Keratinocyte (primary cell): ENCODE measurements at places on chromosomes 5 and 9.

DNA sequence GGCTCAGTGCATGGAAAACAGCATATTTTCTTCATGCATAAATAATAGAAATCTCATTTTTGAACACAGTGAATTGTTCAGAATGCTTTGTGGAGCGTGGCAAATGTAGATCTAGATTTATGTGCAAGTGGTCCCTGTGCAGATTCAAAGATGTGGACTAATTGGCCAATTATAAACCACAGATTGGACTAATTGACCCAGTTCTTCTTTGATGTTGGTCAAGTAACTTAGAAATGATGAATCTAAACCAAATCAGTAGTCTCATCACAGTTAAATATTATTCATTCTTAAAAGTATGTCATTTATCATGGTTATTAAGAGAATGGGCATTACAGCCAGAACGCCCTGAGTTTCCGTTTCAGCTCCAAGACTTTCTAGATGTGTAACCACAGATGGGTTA, 11.7 kb upstream of the PDE4D start:
- no peak for DNase-seq

GRCh38 chr9:7315116-7315515, 484.5 kb downstream of the DMAC1 start:
- no peak for DNase-seq

- DNase-seq: peak; percentile 33
Observed at GRCh38 chr9:89153232-89154017, 25.2 kb downstream of the SHC3 start.

- DNase-seq: no peak
Observed at GRCh38 chr5:53123702-53124101, 14.1 kb upstream of the MOCS2 start.

DNA sequence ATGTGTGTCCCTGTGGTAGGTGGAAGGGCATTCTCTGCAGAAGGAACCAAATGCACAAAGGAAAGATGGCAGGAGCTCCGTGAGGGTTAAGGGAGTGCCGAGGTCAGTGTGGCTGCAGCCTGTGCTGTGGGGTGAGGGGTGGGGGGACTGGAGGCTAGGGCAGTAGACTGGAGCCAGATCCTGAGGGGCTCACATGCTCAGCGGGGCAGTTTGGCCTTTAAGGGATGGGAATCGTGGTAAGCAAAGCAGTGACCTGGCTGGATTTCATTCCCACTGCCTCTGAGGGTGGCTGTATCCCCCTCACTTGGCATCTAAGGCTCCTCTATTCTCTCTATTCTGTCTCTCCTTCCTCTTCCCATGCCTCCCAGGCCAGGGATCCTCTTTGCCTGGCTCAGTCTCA, 15.6 kb downstream of the PITX1 start:
- no peak for DNase-seq

DNA sequence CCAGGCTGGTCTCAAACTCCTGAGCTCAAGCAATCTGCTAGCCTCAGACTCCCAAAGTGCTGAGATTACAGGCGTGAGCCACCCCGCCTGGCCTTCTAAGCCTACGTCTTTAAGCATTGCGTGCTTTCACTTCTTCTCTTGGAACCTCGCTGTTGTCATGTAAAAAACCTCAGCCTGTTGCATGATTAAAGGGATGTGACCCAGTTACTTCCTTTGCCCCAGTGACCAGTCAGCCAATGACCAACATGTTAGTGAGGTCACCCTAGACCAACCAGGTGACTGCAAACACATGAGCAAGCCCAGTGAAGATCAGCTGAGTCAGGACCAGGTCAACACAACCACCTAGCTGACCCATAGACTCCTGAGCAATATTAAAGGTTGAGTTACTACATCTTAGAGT, 10.5 kb downstream of the KIF4B start:
- DNase-seq: no peak

- no peak for DNase-seq
Observed at GRCh38 chr5:152607401-152608160, 202.5 kb upstream of the NMUR2 start.

GRCh38 chr9:116166713-116167112, 13.1 kb downstream of the PAPPA start:
- DNase-seq: no peak

GRCh38 chr9:87685871-87686519, 39.9 kb upstream of the CTSL start:
- no peak for DNase-seq

DNA sequence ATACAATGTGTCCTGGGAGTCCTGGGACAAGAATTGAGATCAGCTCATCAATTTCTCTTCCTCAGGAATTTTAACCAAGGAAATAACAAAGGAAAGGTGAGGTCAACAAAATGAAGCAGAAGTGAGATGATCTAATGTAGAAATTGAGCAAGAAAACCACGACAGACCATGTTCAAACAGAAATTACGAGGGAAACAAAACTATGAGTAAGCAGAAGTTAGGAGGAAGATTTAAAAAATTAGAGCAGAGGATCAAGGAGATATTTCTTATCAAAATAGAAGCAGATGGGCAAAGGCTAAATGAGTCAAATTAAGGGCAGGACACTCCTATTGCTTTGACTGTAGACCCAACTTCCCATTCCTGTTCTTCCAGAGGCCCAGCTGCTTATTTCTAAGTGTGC, 97.4 kb downstream of the HINT1 start:
- DNase-seq: no peak

DNA sequence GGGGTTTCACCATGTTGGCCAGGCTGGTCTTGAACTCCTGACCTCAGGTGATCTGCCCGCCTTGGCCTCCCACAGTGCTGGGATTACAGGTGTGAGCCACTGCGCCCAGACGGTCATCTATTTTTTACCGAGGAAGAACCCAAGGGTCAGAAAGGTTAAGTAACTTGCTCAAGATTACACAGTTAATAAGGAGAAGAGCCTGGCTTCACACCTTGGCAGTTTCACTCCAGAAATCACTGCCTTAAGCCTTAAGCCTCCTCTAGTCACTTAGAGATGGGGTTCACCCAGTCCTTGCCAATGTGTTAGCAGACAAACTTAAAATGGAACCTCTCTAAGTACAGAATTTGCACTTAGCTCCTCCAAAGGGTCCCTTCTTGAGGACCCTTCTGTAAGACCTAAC, 116.3 kb downstream of the PTTG1 start:
- DNase-seq: no peak
